Body of pancreas (tissue), 4 donors: ENCODE measurements at places on chromosomes 1 and 21. TPM values are rescaled to one million over a fixed set of nuclear protein-coding genes. Genes with fewer than 3 reads are reported as not detected.

The FMOD gene
- 14.2 TPM for total RNA-seq

The PRR9 gene
- total RNA-seq, result not detected

The PTPN14 gene
- total RNA-seq, result 10.5 TPM

The AGRN gene
- 241 TPM for total RNA-seq

The MCOLN2 gene
- total RNA-seq, result not detected
